ENCODE measurements at places on chromosomes 3 and 15.

DNA sequence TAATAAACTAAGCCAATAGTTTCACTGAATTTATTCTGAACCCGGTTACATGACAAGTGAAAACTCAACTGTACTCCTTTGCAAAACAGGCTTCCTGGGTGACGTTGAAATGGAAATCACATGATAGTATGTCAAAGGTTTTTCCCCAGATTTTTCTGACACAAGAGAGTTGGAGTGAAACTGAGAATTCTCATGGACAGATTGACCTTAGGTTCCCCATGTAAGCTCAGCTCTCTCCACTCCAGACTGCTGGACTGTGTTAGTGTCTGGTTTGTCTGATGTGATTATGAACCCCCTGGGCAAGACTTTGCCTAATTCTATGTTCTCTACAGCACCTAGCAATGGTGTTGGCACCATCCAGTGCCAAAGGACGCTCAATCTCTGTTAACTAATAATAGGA is 219.7 kb upstream of the COL8A1 start:
- no peak for DNase-seq

GRCh38 chr3:57949344-57949743 is 58.9 kb upstream of the FLNB start:
- no peak for DNase-seq

GRCh38 chr3:153130312-153130977 is 31.6 kb upstream of the RAP2B start:
- DNase-seq = no peak

DNA sequence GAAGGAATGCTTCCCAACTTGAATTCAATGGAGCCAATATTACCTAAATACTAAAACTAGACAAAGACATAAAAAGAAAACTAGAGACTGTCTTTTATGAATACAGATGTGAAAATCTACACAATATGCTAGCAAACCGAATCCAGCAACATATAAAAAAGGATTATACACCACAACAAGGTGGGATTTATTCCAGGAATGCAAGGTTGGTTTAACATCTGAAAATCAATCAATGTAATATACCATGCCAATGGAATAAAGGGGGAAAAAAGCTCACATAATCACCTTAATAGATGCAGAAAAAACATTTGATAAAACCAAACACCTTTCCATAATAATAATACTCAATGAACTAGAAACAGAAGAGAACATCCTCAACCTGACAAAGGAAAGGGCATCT is 69.3 kb upstream of the TSPAN3 start:
- DNase-seq = no peak

GRCh38 chr3:184240384-184241140 is 8.2 kb downstream of the ALG3 start:
- no peak for DNase-seq

GRCh38 chr3:43180694-43181093 is 74.8 kb upstream of the POMGNT2 start:
- DNase-seq = no peak

- no peak for DNase-seq
These were observed 31.5 kb downstream of the FEM1B start for GRCh38 chr15:68309024-68309423.

GRCh38 chr3:194120789-194121770 is 14.9 kb upstream of the HES1 start:
- no peak for DNase-seq

DNA sequence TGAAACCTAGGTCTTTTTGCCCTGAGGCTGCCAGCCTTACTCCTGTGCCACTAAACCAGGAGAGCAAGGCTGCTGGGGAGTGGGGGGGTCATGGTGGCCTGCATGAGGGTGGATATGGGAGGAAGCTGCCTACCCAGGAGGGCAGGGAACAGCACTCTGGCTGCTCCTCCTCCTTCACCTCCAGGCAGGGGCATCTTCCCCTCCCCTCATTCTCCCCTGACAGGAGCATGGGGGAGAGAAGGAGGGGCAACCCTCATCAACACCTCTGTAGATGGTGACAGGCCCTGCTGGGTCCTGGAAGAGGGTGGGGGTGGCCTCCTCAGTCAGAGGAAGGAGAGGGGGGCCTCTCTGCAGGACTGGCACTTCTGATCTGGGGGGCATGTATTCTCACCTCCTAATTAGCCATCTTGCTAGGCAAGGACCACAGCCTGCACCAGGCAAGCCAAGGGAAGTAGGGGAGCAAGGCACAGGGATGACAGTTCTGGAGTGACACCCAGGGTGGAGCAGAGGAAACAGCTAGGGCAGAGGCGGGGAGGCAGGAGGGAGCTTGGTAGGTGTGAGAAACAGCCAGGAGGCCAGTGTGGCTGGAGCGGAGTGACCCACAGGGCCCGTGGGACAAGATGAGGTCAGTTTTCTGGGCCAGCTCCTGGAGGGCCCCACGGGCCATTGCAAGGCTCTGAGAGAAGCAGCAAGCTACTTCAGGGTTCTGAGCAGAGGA is 4.9 kb downstream of the CCDC33 start:
- no peak for DNase-seq

GRCh38 chr3:16846373-16847080 is 38.2 kb upstream of the PLCL2 start:
- no peak for DNase-seq

- DNase-seq = no peak
These were observed 22.8 kb downstream of the GAP43 start for GRCh38 chr3:115646027-115646690.

GRCh38 chr3:131396170-131396569 is 14.6 kb downstream of the NUDT16 start:
- DNase-seq = no peak

DNA sequence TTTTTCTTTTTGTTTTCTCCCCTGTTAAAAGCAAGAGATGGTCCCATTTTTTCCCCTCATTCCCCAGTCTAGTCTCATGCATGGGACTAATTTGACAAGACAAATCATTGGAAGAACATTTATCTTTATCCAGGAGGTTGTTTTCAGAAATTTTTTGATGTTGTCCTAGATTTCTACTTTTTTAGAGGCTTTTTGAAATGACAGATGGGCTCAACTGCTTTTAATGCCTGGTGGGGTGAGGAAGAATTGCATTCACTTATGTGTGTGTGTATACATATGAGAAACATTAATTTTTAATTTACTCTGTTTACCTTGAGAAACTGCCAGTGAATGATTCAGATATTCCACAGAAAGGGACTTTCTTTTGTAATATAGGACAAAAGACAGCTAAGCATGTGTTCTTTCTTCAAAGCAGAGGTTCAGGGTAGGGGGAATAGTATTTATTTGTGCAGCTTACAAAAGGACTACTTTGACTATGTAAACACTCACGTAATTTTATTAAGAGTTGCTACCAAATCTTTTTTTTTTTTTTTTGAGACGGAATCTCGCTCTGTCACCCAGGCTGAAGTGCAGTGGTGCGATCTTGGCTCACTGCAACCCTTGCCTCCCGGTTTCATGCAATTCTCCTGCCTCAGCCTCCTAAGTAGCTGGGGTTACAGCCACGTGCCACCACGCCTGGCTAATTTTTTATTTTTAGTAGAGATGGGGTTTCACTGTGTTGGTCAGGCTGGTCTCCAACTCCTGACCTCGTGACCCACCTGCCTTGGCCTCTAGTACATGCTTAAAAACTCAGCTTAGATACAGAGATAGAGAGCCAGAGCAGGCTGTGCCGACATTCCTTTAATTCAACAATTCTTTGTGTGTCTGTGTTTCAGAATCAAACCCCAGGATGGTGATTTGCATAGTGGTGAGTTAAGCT is 130.1 kb upstream of the RARB start:
- no peak for DNase-seq

Data from NCI-H2171 treated with DMSO at 0.1 percent for 48 hours (cell line).